ENCODE measurements at places on chromosomes 7 and 10.

- DNase-seq = no peak
These were observed 349.1 kb upstream of the GALNT17 start for GRCh38 chr7:70782796-70783195.

- DNase-seq = no peak
These were observed 10.1 kb downstream of the PSAP start for GRCh38 chr10:71840958-71841335.

DNA sequence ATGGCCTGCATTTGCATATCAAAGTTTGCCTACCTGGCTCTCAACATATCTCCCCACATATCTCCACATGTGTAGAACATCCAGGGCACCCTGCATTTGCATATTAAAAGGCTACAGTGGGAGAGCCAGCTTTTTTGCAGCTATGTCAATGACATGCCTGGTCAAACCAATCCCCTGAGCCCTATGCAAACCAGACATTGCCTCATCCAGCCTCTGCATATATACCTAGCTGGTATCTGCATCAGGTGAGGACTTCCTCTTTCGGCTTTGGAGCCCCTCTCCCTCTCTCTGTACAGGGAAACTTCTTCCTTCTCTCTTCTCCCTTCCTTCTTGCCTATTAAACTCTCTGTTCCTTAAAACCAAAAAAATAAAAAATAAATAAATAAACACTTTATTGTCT lies 142.7 kb upstream of the STEAP4 start:
- DNase-seq = no peak

- DNase-seq = no peak
These were observed 163.3 kb downstream of the USP6NL start for GRCh38 chr10:11448190-11448544.

GRCh38 chr7:142711746-142712616 lies 37.3 kb upstream of the PRSS1 start:
- DNase-seq = no peak

DNA sequence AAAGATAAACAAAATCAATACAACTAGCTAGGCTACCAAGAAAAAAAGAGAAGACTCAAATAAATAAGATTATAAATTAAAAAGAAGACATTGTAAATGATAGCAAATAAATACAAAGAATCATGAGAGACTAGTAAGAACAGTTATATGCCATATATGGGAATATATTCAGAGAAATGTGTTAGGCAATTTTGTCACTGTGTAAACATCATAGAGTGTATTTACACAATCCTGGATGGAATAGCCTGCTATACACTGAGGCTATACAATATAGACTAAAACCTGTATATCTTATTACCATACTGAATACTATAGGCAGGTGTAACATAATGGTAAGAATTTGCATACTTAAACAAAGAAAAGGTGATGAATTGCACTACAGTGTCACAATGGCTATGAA lies 717.4 kb downstream of the PARD3 start:
- no peak for DNase-seq

- DNase-seq = no peak
These were observed 2.3 kb upstream of the SLC16A9 start for GRCh38 chr10:59711871-59712494.

- no peak for DNase-seq
These were observed 14.1 kb downstream of the RNF32 start for GRCh38 chr7:156654511-156655234.

DNA sequence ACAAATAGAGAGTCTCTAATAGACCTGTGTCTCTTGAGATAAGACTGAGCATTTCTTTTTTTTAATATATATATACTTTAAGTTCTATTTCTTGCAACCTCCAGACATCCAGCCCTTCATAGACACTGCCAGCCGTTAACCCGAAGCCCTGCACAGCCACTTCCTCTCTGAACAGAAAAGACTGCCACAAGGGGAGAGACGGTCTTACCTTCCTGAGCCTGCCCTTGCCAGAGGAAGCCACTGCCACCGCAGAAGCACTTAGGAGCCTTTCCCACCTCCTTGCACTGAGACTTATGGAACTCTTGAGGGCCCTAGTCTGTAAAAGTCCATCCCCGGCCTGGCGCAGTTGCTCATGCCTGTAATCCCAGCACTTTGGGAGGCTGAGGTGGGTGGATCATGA lies 31.8 kb upstream of the PRSS1 start:
- DNase-seq = no peak

- no peak for DNase-seq
These were observed 2.7 kb downstream of the WASL start for GRCh38 chr7:123746055-123746454.

GRCh38 chr7:11192506-11192905 lies 218.8 kb downstream of the PHF14 start:
- no peak for DNase-seq

GRCh38 chr10:1572519-1573333 lies 164.6 kb downstream of the ADARB2 start:
- no peak for DNase-seq

- DNase-seq = no peak
These were observed 657 bp downstream of the CDNF start for GRCh38 chr10:14837003-14837756.

DNA sequence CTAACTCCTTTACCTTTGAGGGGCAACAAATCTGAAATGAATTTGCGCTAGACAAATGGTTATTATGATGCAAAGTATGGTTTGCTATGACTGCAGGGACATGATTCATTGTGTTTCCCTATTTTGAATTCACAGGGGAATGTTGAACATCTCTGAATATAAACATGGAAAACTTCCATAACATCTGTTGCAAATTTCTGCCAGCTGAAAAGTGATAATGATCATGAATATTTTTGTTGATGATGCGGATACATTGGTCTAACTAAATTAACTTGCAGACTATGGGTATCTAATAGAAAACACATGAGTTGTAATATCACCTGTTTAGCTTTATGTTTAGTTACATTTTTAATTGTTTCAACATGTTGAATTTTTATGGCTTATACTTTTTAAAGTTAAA lies 1325.5 kb downstream of the REEP3 start:
- DNase-seq = no peak

DNA sequence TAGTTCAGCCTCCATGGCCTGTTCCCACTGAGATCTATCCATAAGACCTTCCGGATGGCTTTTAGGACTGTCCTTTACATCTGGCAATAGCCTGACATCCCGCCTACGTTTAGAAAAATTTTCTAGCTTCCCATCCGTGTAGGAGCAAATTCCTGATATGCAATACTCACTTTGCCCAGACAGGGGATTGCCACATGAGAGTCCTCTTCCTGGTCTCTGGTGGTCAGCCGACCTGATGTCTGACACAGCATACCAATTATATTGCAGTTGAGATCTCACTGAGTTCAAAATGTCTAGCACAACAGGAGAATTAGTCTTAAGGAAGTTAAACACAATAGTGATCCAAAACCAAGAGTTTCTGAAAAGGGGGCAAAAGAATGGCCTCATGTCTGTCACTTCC lies 9.4 kb upstream of the ETV1 start:
- DNase-seq = no peak

- DNase-seq = no peak
These were observed 29.9 kb downstream of the ERLIN1 start for GRCh38 chr10:100155936-100156335.

DNA sequence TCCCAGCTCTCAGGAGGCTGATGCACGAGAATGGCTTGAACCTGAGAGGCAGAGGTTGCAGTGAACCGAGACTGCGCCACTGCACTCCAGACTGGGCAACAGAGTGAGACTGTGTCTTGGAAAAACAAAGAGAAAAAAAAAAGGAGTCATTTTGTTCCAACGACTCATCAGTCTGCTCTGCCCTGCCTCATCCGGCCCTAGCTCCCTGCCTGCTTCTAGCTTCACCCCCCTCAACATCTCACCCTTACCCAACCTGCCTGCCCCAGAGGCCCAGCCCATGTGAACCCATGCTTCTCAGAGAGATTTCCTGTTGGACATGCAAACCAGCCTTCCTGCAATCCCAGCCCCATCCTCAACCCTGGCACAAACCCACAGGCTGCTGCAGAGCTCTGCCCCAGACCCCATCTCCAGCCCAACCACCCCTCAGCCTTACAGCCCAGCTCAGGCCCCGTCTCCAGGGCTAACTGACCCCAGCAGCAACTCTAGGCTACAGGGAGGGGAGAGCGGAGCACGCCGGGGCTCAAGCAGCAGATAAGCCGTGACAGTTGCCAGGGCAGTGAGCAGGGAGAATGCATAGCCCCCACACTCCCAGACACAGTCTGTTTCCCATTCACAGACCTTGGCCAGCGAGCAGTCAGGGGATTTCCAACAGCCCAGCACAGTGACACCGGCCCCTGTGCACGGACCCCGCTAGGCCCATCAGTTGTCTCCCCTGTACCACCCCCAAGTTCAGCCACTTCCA lies 86.0 kb upstream of the KCTD7 start:
- DNase-seq = no peak

- DNase-seq = no peak
These were observed 19.6 kb upstream of the CHST15 start for GRCh38 chr10:124112891-124113580.

DNA sequence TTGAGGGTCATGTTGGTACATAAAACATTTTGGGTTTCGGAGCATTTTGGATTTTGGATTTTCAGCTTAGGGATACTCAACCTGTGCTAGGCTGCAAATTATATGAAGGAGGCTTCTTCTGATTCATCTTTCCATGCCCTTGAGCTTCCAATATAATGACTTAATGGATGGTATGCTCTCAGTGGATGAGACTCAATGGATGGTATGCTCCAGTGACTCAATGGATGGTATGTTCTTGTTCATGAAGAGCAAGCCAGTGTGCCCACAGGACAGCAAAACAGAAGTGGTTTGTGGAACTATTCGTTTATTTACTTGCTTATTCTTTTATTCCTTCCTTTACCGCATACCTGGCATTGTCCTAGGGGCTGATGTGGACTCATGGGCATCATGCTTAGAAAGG lies 969.6 kb downstream of the LRMDA start:
- DNase-seq = no peak
